AG04449 (cell line): ENCODE measurements at places on chromosomes 12 and 14.

- no peak for DNase-seq
These were observed 667.6 kb upstream of the TBX3 start for GRCh38 chr12:115351514-115352077.

GRCh38 chr12:113109872-113110599 lies 25.5 kb downstream of the RASAL1 start:
- no peak for DNase-seq

DNA sequence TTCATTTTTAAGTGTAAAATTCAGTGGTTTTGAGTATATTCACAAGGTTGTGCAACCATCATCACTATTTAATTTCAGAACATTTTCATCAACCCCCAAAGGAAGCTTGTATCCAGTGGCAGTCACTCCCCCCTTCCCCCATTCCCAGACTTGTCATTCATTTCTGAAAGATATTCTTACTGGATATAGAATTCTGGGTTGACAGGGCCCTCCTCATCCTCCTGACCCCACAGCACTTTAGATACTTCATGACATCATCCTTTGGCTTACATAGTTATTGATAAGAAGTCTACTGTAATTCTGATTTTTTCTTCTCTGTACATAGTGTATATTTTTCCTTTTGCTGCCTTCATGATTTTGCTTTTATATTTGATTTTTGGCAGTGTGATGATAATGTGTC lies 8.8 kb upstream of the ADGRD1 start:
- no peak for DNase-seq

GRCh38 chr12:54228471-54228870 lies 39.7 kb upstream of the SMUG1 start:
- DNase-seq = no peak

DNA sequence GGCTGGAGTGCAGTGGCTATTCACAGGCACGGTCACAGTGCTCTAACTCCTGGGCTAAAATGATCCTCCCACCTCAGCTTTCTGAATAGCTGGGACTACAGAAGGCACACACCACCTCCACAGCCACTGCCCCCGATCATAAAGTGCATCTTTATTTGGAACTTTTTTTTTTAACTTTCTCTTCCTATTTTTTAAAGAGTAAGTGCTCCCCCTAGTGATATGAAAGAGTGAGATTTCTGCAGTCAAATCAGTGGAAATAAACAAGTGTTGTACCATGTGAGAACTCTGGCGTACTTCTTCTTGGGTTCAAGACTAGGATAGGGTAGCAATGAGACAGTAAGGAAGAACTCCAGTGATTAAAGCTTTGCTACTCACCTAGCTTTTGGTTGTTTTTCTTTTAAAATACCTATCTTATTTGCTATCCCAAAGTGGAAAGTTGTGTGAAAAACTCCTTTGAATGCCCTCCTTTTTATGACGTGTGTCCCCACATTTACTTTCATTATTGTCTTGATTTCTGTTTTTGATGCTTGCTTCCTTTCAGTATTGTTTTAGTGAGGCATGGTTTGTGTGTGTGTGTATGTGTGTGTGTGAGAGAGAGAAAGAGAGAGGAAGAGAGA lies 6.6 kb downstream of the PPP4R4 start:
- DNase-seq = no peak

DNA sequence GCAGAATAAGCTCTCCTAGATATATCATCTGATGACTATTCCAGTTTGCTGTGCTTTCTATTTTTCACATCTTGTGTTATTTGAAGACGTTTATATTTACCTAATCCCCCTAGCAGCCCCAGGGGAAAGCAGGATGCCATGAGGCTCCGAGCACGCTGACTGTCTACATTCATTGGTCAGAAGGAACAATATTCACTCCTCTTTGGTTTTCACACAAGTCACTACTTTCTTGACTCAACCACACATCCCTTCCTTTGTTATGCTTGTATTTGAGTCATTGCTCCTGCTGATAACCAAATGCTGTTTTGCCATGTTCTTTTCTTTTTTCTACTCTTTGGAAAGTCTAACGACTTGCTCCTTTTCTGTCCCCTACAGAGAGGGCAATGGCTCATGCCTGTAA lies 86.5 kb upstream of the SLC38A2 start:
- peak; percentile 36 for DNase-seq

GRCh38 chr14:69895109-69895508 lies 15.9 kb downstream of the SMOC1 start:
- no peak for DNase-seq

GRCh38 chr12:130224613-130225012 lies 62.3 kb downstream of the FZD10 start:
- no peak for DNase-seq

- DNase-seq = no peak
These were observed 755.6 kb downstream of the MED13L start for GRCh38 chr12:115521771-115522409.

DNA sequence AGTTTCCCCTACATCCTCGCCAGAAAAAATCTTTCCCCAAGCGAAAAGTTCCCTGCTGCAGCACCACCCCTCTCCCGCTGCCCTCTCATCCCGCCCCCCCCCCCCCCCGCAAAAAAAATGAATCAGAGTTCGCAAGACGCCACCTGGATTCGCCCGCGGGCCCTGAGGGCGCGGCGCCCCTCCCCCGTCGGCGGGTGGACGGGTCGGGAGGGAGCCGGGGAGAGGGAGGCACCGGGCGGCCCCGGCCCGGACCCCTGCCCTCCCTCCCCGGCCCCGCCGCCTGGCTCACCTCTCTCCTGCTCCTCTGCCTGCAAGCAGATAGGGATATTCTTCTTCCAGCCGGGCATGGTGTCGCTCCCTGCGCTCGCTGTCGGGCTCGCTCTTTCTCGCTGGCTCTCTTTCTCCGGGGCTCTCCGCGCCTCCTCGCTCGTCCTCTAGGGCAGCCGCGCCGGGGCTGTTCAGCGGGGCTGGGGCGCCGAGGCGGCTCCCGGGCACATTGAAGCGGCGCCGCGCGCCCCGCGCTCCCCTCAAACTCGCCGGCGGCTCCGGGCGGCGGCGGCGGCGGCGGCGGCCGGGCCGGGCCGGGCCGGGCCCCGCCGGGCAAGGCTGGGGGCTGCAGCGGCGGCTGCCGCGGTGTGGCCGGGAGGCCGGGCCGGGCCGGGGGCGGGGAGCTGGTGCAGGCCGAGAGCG lies 200.3 kb upstream of the CAND1 start:
- no peak for DNase-seq

DNA sequence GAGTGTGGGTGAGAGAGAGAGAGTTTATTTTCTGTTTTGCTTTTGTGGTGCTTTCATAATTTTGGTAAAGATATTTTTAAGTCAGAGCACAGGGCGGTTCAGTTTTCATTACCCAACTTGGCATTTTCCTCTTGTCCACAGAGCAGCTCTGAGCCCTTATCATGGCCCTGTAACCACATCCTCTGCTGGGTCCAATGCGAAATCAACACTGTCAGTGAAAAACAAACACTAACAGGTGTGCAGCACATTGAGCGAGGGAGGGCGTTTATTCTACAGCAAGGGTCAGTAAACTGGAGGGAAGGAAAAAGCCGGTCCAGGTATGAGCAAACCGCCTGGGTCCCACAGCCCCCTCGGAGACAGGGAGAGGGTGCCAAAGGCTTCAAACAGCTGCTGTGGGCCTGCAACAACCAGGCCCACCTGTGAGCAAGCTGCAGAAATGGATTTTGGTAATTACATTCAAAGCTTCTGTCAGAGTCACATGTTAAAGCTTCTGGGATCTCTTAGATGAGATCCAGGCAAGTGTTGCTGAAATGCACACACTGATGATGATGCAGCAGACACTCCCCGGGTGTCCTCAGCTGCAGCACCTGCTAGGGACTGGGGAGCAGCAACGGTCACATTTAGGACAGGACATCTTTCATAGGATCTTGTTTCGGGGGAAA lies 132.7 kb upstream of the DYRK2 start:
- no peak for DNase-seq

- DNase-seq = no peak
These were observed 142.8 kb downstream of the SCARB1 start for GRCh38 chr12:124720681-124721500.

- DNase-seq = no peak
These were observed 12.8 kb downstream of the USP15 start for GRCh38 chr12:62272936-62273552.

- no peak for DNase-seq
These were observed 31.2 kb downstream of the BCL11B start for GRCh38 chr14:99240627-99241324.

DNA sequence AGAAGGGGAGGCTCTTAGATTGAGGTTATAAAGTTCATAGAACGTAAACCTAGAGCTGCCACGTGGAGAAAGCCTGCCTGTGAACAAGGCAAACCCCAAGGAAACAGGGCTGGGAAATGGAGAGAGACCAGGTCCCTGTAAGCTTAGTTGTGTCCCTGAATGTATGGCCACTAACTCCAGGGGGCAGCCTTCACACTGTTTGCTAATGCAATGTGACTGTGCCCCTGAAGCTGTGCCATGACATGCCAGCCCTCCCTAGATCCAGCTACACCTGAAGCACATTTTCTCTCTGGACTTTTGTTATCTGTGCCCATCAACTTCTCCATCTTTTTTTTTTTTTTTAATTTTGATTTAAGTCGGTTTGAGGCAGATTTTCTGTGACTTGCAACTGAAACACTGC lies 60.6 kb upstream of the TMCC3 start:
- DNase-seq = no peak

GRCh38 chr14:88562532-88562830 lies 356 bp upstream of the ZC3H14 start:
- no peak for DNase-seq

DNA sequence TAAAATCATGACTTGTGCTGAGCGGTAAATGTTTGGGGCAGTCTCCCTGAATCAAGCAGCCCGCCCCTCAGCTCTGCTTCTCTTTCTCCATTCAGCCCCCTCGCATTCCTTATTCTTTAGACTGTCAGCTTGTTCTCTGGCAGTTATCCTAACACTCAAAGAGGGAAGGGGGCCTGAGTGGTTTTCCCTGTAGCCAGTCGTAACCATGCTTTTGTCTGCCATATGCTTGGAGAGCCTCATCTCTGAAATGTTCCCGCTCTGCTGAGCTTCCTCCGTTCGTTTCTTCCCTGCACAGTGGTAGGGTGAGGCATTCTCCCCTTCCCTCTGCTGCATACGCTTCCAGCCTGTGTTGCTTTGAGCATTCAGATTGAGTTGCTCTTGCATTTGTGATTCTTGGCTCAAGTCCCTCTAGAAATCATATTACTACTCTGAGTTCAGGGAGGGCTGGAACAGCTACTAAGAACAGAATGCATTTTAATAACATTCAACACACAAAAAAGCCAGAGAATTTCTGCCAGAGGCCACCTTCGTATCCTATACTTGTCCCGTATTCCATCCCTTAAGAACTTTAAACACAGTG lies 119.7 kb downstream of the FBXL14 start:
- DNase-seq = peak; percentile 88

DNA sequence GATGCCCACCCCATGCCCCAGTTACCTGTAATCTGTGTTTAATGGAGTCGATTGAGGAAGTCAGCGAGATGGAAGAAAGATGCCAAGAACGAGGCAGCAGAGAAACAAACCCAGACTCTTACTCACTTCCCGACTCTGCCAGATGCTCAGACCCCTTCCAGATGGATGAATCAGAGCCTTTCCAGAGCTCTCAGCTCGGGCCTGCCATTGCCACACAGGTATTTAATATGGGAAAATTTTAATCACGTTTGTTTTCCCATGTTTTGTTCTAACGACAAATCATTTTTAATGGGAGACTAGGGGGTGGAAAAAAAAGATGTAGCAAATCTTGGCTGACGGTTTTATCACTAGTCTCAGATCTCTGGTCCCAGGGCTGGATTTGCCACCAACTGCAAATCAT lies 72.5 kb upstream of the SRRM4 start:
- no peak for DNase-seq

DNA sequence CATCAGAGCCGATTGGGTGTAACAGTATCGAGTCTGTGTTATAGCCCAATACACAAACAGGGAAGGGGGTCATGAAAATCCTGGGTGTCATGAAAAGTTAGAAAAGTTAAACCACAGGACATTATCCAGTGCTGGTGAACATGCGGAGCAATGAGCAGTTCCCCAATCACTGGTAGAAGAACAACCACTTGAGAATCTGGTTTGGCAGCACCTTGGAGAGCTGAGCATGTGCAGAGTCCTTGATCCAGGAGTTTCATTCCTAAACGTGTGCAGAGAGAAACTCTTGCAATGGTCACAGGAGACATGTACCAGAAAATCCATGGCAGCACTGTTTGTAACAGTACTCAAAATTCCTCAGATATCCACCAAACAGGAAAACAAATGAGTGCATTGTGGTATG lies 23.0 kb upstream of the JDP2 start:
- DNase-seq = no peak

DNA sequence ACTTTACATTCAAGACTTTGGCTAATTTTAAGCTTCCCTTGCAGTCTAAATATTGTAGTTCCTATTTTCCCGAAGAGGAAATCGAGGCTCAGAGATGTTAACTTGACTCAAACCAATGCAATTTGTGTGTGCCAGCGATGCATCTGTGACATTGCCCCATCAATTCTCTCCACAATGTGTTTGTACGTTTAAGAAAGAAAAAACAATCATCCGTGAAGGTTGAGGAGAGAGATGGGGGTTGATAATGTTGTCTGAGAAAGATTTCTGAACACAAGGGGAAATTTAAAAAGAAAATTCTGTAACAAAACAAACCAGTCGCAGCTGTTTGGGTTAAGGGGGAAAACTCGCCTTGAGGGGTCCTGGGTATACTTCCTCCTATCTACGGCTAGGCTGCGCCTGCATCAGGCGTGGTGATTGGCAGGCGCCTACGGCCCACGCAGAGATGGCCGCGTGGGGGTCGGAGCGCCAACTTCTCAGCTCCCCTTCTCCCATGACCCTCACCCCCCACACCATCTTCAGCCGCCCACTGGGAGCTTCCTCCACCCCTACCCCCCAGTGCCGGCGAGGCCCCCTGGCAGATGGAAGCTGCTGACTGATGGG lies 12.3 kb downstream of the SIX1 start:
- no peak for DNase-seq

GRCh38 chr14:78498062-78498595 lies 328.0 kb downstream of the NRXN3 start:
- no peak for DNase-seq

GRCh38 chr12:550473-551260 lies 90.9 kb downstream of the B4GALNT3 start:
- DNase-seq = no peak

GRCh38 chr12:48021485-48022179 lies 17.4 kb upstream of the COL2A1 start:
- no peak for DNase-seq

DNA sequence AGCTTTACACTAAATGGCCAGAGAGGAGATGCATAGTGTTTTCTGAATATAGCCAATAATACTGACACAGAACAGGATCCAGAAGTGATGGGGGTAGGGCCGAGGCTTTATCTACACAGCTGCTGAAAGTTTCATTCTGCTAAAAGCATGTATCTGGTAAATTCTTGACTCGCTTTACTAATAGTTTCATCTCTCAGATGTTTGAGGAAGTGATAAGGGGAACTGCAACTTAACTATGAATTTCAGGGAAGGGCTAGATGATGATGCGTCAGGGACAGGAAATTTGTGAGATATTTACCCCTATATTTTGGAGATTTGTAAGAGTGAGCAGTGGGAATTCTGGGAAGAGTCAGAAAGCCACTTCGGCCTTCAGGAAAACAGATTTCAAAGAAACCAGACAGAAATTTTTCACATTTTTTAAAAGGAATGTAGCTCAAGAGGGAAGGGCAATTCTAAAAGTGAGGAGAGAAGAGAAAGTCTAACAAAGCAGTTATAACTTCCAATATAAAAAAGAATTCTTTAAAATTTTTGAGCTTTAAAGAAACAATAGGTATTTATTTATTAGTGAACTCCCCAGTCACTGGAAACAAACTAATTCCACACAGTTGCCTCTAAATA lies 243.1 kb downstream of the BCAT1 start:
- DNase-seq = no peak

GRCh38 chr14:35940291-35940690 lies 114.2 kb downstream of the BRMS1L start:
- no peak for DNase-seq

- DNase-seq = no peak
These were observed 189.3 kb downstream of the DACT1 start for GRCh38 chr14:58826845-58827686.
